Stimulated activated naive CD4-positive, alpha-beta T cell (primary cell): ENCODE measurements at places on chromosomes 3 and 15.

DNA sequence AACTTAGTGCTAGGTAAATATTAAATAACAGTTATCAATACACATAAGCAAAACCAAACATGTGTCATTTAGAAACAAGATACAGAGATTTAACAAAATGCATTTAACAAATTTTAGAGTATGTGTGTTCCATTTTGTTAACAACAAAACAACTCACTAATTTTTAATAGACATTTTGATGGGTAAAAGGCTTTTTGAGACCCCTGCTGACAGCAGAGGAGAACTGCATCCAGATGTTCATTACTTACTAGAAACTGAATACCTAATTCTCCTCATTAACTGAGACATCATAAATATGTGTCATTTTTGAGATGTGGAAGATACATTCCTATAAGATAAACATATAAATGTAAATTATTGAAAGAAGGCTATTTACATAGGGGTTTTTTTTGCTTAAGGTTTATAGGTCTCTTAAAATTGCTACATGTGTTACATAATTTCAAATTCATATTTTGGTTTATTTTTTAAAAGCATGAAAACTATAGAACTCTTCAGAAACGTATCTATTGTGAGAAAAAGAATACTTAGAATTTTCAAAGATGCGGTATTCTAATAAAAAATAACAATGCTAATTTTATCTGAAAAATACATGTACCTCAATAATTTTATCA is 1009.8 kb downstream of the TUSC7 start:
- DNase-seq, result no peak

GRCh38 chr15:30033763-30034162 is 49.0 kb upstream of the GOLGA8J start:
- DNase-seq, result no peak

DNA sequence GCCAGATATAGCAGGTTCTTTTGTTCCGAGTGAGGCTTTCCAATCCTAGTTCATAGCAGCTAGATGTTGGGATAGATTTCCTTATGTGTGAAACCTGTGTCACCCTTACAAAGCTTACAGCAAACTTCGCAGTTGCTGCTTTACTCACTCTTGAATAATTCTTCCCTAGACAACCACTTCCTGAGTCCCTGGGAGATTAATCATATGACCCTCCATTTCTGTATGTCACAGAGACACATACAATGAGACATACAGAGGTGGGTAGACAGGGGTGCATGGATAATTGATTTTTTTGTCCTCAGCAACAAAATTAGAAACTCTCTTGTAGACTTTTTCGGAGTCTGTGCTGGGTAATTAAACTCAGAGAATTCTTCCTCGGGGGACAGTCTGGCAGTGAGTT is 163.2 kb downstream of the NSUN3 start:
- DNase-seq, result no peak

GRCh38 chr3:53035825-53036619 is 9.9 kb downstream of the SFMBT1 start:
- no peak for DNase-seq

DNA sequence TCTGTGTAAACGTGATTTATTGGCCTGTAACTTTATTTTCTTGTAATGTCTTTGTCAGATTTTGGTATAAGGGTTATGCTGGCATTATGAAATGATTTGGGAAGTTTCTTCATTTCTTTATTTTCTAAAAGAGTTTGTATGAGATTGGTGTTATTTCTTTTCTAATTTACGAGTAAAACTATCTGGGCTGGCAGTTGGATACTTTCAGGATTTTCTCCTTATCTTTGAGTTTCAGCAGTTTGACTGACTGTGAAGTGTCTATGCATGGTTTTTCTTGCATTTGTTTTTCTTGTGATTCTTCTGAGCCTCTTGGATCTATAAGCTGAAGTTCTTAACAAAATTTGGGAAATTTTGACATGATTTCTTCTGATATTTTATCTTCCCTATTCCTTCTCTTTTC is 18.1 kb downstream of the ADGRG7 start:
- DNase-seq, result no peak

- DNase-seq, result no peak
Observed at GRCh38 chr3:156236556-156237260, 116.3 kb downstream of the KCNAB1 start.

DNA sequence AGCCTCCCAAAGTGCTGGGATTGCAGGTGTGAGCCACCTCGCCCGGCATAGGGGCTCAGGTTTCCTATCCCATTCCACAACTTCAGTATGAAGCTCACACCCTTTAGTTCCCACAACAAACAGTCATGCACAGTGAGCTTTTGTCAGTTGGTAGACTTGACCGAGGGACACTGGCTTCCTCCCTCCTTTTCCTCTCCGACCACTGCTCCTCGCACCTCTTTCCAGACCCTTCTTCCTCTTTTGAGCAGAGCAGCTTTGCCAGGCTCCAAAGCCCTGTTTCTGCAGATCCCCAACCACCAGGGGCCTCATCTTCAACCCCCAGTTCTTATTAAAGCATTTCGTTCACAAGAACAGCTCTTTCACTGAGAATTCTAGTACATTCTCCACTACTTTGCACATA is 12.7 kb upstream of the CILP start:
- no peak for DNase-seq

- DNase-seq, result no peak
Observed at GRCh38 chr15:74605795-74606150, 9.9 kb upstream of the CLK3 start.

GRCh38 chr15:81255958-81256320 is 59.3 kb downstream of the IL16 start:
- DNase-seq, result no peak
